IMR-90 (cell line): ENCODE measurements at places on chromosomes 12 and 14. TPM values are rescaled to one million over a fixed set of nuclear protein-coding genes. Genes with fewer than 3 reads are reported as not detected.

DNA sequence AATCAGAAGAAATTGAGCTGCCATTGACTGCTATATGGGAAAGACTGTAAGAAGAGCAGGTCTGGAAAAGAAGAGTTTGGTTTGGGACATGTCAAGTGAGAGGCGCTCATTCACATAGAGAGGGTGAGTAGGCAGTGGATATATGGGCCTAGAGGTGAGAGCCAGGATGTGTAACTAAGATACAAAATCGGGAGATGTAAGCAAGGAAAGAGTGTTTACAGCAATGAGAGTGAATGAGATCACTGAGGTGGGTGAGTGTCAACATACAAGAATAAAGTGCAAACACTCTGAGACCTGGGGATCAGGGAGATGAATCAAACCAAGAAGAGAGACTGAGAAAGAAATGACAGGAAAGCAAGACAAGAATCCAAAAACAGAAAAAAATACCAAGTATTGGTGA lies 58.0 kb upstream of the RTRAF start:
- peak; percentile 21 for DNase-seq

The TMEM19 gene
- polyA plus RNA-seq = 8.9 and 11.4 TPM in 2 replicates

- DNase-seq = peak; percentile 69
Measured at GRCh38 chr12:108821407-108822397, 35.7 kb downstream of the SSH1 start.

The INHBE gene
- polyA plus RNA-seq = 1.2 and 1.7 TPM in 2 replicates

DNA sequence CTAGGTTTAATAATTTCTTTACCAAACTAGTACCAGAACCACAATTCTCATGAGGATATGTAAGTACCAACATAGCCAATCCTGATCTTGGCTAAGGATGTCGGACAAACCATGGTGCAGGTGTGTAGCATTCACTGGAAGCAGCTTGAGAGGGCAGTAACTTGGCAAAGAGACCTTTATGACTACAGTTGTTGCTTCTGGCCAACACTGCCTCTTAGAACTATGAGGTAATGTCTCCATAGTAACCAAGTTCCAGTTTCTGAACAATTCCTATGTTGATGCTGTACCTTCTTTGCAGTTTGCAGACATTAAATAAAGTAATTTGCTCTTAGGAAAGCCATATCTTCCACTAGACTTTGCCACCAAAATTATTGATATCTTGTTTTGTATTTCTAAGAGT lies at the start of gene LMNTD1:
Gene LMNTD1, minus strand, starts transcription at position 186 of the 400 bp plus-strand sequence. CDS start 324 bp downstream, outside the sequence.
- peak; percentile 89 for DNase-seq

The SERPINA9 gene
- 0.09 and 0.11 TPM in 2 replicates for polyA plus RNA-seq

GRCh38 chr14:96150214-96150613 lies 54.4 kb upstream of the BDKRB2 start:
- no peak for DNase-seq

- no peak for DNase-seq
Measured at GRCh38 chr12:28855761-28856310, 293.2 kb upstream of the FAR2 start.

GRCh38 chr12:103583008-103583407 lies 4.1 kb upstream of the STAB2 start:
- DNase-seq = no peak

DNA sequence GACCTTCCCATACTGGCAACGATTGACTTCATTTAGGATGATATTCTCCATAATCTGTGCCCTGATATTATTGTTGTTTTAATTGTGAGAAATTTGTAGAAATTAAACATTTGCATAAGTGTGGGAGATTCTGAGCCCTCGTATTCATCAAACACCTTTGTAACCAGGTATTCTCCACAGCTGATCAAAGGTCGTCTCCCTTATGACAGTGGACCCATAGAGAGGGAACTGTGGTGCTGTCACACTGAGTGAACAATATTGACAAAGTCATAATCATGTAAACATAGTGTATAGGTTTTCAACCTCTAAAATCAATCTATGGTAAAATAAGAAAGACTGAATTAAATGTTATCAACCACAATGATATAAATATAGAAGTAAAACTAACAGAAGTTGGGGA lies 14.9 kb upstream of the PLEKHG3 start:
- DNase-seq = no peak

- no peak for DNase-seq
Measured at GRCh38 chr14:86310148-86310547, 780.2 kb downstream of the FLRT2 start.

GRCh38 chr12:10725003-10725402 lies 1.9 kb upstream of the YBX3 start:
- no peak for DNase-seq

- no peak for DNase-seq
Measured at GRCh38 chr12:38384816-38385378, 68.3 kb downstream of the ALG10B start.

GRCh38 chr12:198705-199104 lies 15.3 kb downstream of the SLC6A12 start:
- no peak for DNase-seq

GRCh38 chr14:64604881-64605280 lies 55.1 kb downstream of the PPP1R36 start:
- no peak for DNase-seq

- DNase-seq = peak; percentile 59
Measured at GRCh38 chr12:48351022-48351708, 446 bp upstream of the ZNF641 start.
